ENCODE measurements at places on chromosomes 12 and 14.
A peak's percentile ranks its signal among the peaks of the same experiment; 100 is the strongest.

- DNase-seq = no peak
Observed at GRCh38 chr14:93234798-93235197, 27.7 kb downstream of the UBR7 start.

GRCh38 chr12:103801709-103802585, 39.1 kb downstream of the NT5DC3 start:
- no peak for DNase-seq

DNA sequence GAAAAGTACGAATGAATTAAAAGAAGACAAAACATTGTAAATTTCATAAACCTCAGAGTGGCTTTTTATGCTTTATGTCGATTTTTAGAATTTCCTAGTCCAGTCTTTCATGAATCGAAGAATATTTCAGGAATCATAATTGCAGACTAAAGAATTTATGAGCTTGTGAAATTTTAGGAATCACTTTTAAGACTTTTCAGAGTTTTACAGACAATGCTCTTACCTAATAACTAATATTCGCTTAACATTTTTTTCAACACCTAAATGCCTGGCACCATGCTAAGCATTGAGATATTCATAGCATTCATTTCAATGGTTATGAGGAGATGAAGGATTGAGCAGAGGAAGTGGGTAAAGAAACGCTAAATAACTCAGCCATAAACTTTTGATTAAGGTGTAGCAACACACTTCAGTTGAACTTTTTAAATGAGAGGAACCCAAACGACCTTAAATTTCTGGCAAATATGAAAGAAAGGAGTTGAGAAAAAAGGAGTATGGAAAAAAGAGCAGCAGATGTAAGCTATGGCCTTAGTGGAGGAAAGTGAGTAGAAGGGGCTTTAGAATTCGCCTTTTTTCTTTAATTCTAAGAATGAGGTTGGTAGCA, 739 bp upstream of the USP44 start:
- DNase-seq = no peak

- DNase-seq = no peak
Observed at GRCh38 chr12:3257411-3257810, 180.2 kb downstream of the TSPAN9 start.

DNA sequence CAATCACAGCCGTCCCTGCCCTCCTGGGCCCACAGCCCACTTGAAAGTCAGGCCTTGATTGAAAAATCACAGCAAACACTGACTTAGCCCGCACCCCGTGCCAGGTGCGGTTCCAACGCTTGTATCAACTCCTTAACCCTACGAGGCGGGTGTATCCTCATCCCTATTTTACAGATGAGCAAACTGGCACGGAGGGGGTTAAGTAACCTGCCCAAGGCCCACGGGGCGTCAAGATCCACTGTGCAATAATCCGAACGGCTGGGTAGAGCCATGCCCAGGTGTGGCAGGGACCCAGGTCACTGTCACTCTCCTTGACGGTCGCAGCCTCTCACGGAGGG, 583 bp downstream of the DNAH10 start:
- no peak for DNase-seq

DNA sequence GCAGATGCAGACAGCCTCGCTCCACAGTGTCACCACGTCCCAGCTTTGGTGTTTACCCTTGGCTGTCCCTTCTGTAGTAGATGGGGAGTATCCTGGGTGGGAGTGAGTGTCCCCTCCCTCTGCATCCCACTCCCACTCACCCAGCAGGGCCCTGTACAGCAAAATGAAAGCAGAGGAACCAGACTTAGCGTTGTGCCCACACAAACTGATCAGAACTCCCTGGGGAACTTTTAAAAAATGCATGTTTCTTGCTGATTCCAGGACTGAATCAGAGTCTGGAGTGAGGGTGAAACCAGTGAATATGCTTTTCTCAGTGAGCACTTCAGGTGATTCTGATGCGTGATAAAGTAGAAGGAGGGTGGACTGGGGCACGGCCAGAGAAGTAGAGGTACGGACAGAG, 2.9 kb downstream of the ACVRL1 start:
- DNase-seq = no peak

DNA sequence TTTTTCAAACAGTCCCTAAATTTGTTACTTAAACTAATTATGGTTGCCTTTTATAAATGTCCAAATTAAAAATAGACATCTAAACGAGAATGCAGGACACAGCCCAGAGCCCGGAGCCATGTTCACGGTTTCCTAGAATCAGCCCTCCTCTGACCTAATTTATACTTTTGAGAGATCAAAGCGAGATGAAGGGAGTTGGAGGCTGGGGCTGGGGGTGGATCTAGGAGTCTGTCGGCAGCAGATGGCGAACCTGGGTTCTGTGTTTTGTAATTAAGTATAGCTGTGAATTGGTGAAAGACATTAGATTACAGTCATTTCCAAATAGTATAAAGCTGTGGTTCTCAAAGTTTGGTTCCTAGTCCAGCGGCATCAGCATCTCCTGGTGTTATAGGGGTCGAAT, 210.1 kb downstream of the SLC41A2 start:
- DNase-seq = no peak

GRCh38 chr12:106329231-106329982, 26.9 kb downstream of the TCP11L2 start:
- DNase-seq = no peak

DNA sequence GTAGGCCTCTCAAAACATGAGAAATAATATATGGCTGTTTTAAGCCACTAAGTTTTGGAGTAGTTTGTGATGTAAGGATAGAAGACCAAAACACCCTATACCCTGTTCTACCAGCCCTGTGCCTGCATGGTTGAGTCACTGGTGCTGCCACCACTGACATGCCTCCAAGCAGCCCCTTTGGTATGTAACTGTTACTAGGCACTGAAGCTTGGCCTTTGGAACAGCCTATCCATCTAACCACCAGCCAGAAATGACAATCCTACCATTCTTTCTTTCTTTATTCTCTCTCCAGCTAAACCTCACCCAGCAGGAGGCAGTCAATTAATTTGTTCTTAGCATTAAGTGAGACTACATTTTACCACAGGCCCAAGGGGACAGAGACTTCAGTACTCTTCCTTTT, 240.3 kb downstream of the MSRB3 start:
- DNase-seq = no peak

GRCh38 chr12:101795786-101796185, 35.0 kb downstream of the GNPTAB start:
- DNase-seq = no peak

DNA sequence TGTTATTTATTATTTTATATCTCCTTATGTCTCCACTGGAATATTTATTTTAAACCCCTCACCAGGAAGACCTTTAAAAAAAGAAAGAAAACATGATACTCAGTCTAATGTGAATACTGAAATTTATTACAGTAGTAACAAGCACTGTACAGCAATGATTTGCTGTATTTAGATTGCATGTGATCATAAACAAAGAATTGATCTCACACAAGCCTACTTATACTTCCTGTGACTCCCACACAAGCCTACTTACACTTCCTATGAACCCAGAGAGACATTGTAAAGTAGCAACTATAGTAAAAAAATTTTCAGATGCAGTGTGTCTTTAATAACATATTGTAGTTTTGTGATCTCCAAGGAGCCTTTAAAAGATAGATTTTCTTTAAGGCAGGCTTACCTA, 142.7 kb upstream of the SYT1 start:
- no peak for DNase-seq

DNA sequence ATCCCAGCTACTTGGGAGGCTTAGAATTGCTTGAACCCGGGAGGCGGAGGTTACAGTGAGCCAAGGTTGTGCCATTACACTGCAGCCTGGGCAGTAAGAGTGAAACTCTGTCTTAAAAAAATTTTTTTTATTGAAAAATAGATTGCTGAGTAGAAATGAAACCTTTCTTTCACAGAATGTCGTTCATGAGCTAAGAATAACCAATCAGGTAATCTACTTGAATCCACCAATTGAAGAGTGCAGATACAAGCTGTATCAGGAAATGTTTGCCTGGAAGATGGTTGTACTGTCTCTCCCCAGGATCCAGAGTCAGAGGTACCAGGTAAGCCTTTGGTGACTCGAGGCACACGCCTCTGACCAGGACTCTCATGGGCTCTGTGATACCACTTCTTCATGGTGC, 27.0 kb downstream of the DYNC1H1 start:
- no peak for DNase-seq

GRCh38 chr12:1840981-1841425, 20.6 kb downstream of the LRTM2 start:
- no peak for DNase-seq

DNA sequence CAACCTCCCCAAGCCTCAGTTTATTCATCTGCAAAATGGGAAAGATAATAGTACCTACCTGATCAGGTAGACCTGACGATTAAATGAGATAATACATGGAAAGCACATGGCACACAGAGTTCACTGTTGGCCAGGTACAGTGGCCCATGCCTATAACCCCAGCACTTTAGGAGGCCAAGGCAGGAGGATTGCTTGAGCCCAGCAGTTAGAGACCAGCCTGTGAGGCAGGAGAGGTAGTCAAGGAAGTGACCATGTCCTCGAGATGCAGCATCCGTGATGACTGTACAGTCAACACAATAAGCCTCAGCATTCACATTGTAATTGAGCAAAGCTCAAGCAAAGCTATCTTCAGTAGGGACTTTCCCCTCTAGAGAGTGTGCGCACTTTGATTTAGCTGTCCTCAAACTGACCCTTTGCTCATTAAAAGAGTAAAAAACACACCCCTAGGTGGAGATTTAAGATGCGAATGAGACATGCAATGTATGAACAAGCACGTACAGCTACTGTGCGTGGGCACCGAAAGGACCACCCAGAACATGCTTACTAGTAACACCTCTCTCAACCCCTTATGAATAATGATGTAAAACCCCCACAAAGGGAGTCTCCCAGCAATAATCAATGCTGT, 9.9 kb downstream of the ISCU start:
- no peak for DNase-seq

DNA sequence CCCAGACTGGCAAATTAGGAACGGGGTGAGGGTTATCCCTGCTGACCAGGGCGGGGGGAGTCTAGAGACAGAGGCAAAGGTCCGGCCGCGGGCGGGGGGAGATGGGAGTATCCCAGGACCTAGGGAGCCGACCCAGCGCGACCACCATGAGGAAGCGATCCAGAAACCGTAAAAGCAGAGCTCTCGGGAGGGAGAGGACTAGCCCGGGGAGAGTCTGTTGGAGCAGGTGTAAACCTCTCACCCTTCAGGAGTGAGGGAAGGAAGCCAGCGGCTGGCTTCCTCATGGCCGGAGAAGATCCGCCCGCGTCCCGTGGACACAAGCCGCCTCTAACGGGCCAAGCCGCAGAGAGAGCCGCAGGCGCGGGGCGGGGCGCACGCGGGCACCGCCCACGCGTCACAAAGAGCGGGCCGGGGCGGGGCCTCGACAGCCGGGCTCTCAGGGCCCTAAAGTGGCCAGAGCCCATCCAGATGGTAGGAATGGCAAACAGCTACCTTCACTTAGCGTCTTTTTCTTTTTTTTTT, at the start of gene ACRBP:
ACRBP (minus strand) TSS at position 350 of the 522 bp plus-strand sequence; CDS start at position 284, 66 bp downstream.
- peak; percentile 46 for DNase-seq

DNA sequence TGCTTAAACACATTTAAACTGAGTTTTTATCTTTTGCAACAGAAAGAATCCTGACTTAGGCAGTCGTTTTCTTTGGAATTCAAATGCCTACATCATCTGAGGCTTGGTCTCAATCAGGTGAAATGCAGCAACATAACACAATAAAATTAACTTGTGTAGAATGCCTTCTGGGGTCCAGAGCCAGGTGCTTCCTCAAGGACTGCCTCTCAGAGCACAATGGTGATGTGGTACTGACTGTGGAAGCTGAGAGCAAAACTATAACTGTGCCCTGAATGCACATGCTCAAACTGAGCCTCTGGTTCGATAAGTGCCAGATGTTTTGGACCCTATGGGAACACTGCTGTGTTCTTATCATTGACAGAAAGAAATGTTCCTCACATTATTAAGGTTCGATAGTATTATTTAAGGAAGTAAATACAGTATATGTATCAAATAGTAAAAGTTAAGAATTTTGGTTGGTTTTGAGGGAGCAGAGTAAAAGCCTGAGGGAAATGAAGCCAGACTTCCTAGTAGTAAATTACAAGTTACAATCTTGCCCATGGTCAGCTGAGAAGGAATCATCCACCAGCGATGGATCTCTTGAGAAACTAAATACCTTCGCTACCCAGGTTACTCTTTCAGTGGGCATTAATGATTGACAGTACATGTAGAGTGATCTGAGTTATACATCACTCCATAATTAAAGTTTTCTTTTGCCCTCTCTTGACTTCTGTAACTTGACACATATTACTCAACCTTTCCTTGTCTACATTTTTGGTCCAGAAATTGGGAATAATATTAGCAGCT, 122.9 kb upstream of the ATP2B1 start:
- DNase-seq = no peak

GRCh38 chr14:23398348-23398747, 9.7 kb downstream of the MYH6 start:
- DNase-seq = no peak

DNA sequence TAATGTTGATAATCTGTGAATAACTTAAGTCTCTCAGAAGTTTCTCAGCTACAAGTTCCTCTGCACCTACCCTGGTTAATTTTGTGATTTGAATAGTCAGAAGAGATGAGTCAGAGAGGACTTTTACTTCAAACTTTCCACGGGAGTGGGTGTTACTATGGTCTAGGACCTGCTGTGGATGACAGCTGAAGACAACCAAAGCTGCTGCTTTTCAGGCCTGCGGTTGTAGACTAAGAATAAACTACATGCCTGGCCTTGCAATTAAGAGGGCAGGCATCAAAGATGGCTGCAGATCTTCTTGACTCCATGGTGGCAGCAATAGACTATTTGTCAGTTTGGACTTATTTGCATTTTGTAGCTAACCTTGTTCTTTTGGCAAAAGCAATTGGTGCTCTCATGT, 227.1 kb upstream of the KRR1 start:
- no peak for DNase-seq

DNA sequence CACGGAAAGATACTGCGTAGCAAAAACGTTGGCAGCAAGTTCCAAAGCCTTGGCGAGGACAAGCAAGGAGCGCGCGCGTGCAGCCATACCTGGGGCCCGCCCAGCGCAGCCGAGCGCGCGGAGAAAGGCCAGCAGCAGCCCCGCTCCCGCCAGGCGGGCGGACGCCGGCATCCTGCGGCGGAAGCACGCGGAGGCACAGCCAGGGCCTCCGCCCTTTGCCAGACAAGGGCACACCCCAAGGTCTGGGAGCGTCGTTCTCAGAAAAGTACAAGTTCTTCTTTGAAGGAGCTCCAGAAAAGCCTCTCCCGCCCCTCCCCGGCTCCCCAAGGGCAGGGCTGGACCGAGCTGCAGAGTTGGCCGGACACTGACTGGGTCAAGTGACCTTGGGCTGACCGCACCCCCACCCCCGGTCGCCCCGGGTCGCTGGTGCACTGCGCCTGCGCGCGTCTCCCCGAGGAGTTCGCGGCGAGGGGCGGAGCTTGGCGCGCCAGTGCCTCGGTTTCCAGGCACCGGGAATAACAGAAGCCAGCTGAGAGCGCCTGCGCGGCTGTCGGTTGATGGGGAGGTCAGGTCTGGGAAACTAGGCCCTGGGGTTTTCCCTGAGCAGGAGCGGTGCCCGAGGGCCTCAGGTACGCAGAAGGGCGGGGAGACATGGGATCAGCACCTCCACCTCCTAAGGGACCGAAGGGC, at the start of gene ZC2HC1C:
ZC2HC1C (plus strand) TSS at position 521 of the 690 bp plus-strand sequence. CDS start 933 bp downstream, outside the sequence.
- DNase-seq = peak; percentile 29

GRCh38 chr14:68787092-68787992, 5.5 kb downstream of the ZFP36L1 start:
- DNase-seq = no peak

- no peak for DNase-seq
Observed at GRCh38 chr12:85820101-85820500, 16.1 kb downstream of the RASSF9 start.

- DNase-seq = no peak
Observed at GRCh38 chr14:61174987-61175386, 106.2 kb downstream of the TMEM30B start.
